ENCODE measurements at places on chromosomes 3 and 15.

GRCh38 chr3:33128706-33129105 is 14.9 kb downstream of the CRTAP start:
- no peak for DNase-seq

DNA sequence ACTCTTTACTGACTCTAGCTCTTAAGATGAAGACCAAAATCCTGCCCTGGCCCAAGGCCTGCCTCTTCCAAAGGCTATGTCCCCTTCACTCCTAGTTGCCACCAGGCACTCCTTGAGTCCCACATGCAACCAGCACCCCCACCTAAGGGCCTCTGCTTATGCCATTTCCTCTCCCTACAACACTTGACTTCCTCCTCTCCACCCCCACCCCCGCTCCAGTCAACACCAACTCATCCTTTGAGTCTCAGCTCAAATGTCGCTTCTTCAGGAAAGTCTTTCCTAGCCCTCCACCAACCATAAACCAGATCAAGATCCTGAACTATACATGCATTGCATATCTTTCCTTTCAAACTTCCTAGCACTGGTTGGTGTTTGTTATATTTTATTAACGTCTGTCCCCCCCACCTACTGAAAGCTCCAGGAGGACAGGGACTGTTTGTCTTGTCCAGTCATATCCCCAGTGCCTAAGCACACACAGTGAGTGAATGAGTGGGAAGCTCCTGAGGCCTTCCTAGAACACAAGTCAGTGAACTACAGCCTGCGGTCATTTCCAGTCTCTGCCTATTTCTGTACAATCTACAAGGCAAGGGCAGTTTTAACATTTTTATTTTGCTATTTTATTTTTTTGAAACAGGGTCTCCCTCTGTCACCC is 7.3 kb downstream of the TBC1D2B start:
- no peak for DNase-seq

GRCh38 chr15:98067339-98067738 is 106.8 kb downstream of the ARRDC4 start:
- no peak for DNase-seq

DNA sequence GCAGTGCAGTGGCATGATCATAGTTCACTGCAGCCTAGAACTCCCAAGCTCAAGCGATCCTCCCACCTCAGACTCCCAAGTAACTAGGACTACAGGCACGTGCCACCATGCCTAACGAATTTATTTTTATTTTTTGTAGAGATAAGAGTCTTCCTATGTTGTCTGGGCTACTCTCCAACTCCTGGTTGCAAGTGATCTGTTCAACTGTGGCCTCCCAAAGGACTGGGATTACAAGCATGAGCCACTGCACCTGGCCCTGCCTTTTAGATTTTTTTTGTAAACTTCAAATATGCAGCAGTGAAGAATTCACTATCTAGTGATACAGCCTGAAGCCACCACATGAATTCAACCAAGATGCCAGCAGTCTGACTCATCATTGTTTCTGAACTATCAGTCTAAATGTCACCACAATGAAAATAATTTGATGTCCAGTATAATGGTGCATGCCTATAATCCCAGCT is 32.7 kb downstream of the UBXN7 start:
- peak; percentile 78 for DNase-seq

DNA sequence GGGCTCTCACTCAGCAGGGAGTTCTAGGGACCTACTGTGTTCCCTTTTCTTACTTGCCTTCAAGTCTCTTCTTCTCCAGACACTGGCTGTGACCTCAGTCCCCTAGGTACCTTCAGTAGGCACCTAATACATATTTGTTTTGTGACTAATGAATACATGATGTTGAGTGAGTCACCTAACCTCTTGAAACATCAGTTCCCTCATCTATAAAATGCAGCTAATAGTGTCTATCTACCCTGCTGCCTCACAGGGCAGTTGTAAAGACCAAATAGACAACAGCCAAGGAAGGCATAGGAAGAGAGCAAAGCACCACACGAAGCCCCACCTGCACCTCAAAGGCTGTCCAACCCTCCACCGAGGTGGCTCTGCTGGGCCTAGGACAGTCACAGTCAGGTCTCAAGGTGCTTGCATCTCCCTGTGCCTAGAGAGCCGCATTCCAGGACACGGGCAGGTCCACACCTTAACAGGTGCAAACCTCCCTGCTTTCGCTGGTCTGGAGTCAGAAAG is 29.1 kb downstream of the DAPK2 start:
- DNase-seq, result peak; percentile 70

DNA sequence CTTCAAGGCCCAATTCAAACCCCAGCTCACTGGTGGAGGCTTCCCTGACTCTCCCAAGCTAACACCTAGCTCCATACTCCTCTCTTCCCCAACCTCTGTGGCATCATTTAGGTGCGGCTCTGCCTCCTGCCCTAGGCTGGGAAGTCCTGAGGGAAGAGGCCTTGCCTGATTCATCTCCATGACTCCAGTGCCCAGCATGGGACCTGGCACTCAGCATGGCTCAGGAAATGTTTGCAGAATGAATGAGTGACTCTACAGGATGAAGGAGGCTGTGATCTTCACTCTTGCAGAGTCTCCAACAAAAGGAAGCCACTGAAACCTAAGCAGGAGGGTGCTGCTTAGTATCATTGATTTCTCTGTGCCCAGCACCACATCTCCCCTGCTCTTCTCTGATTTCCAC is 34.5 kb upstream of the INSYN1 start:
- DNase-seq, result no peak

- peak; percentile 41 for DNase-seq
These were observed 192.2 kb upstream of the THRB start for GRCh38 chr3:24686808-24687207.

GRCh38 chr15:94212291-94212690 is 19.1 kb upstream of the MCTP2 start:
- DNase-seq, result no peak

GRCh38 chr3:174303907-174304560 is 555.1 kb upstream of the NAALADL2 start:
- no peak for DNase-seq

DNA sequence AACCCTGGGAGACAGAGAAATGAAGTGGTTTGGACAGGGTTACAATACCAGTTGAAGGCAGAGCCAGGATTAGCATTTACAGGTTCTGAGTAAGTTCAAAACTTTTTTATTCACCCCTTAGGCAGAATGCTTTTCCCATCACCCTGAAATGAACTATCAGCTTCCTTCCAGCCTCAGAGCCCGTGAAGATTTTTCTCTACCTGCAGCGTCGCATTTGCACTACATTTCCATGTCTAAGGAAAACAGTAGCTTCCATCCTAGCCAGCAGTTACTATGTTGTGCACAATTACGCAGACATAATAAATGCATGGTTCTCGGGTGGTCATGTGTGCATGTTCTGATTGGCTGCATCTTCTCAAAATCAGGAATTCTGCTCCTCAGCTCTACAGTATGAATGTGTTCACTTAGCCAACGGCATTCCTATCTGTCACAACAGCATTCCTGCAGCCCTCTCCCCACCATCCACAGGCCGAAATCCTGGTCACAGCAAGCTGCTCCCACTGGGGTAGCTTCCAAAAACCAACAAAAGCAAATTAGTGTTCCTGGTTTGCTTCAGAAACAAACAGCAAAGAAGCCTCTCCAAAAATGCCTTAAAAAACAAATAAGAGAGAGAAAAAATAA is 510.8 kb upstream of the SEMA6D start:
- DNase-seq, result no peak

DNA sequence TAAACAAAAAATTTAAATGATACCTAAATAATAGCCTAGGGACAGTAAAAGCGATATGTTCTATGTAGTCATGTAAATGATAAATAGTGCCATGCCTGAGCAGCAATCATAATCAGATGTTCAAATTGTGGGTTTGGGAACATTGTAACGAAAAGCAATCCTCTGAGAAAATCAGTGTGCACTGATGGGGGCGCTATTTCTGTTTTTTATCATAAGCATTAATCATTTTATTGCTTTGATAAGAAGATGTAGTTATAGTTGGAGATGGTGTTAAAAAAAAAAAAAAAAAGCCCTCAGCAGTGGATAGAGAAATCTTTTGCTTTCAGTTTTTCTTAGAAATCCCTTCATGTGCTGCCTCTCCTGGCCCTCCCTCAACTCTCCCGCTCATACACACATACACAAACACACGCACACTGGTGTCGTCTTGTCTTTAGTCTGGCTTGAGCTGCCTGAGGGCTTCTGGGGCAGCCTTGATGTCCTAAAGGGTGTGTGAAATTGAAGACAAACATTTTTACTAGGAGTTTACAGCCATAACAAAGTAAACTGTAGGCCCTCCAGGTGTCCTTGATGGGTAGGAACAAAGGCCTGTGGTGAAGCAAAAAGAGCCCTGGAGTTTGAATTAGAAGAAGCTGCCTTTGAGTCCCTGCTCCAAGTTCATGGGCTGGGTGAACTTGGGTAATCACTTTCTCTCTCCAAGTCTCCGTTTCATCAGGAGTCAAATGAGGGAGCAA is 428.1 kb downstream of the SOX2 start:
- no peak for DNase-seq

DNA sequence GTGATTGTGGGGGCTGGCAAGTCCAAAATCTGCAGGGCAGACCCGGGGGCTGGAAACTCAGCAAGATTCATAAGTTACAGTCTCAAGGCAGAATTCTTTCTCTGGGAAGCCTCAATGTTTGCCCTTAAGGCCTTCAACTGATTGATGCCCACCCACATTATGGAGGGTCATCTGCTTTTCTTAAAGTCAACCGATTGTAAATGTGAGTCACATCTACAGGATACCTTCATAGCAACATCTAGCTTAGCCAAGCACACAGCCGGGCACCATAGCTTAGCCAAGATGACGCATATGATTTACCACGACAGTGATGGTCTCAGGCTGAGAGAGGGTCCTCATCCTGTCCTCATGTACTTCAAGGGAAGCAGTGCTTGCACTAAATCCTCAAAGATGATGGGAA is 43.5 kb downstream of the IDH2 start:
- DNase-seq, result no peak

Data from kidney glomerular epithelial cell (primary cell).